ENCODE measurements at places on chromosomes 6 and 20. TPM values are rescaled to one million over a fixed set of nuclear protein-coding genes. Genes with fewer than 3 reads are reported as not detected.

The TFAP2B gene
- 0.46 TPM for total RNA-seq

- DNase-seq, result no peak
- H3K27ac ChIP-seq, result no peak overlapping the region
- no peaks in the 10 kb centered on the region for H3K27me3 ChIP-seq
- H3K36me3 ChIP-seq, result no peaks in the 10 kb centered on the region
- no peaks in the 10 kb centered on the region for H3K4me1 ChIP-seq
These were observed 386.8 kb upstream of the JAG1 start for GRCh38 chr20:11060423-11061185.

DNA sequence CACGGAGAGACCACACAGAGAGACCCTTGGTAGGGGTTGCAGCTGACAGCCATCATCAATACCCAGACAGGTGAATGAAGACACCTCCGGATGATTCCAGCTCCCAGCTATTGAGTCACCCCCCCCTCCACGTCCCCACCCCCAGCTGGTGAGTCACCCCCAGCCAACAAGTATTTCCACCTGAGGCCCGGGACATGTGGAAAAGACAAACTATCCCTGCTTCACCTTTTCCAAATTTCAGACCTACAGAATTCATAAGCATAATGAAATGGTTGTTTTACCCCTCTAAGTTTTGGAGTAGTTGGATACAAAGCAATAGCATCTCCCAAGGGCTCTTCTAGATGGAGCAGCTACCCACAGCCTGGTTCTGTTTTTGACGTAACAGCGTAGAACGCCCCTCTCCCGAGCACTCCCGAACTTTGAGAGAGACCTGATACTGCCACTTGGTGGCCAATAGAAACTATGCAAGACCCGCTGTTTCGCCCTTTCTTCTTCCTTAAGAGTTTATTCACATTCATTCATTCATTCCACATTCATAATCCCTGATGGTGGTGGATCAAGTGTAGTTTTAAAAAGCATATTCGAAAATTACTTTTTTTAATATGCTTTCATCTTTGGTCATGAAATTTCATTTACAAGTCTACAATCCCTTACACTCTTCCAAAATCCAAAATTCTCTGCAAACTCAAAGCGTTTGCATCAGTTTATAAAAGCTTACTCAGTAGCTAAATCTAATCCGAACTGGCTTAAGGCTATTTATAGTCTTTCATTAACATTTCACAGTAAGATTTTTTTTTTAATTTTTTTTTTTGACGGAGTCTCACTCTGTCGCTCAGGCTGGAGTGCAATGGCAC lies 15.1 kb upstream of the PPP1R16B start:
- H3K4me3 ChIP-seq, result no peak overlapping the region
- H3K4me1 ChIP-seq, result no peaks in the 10 kb centered on the region
- H3K27me3 ChIP-seq, result no peaks in the 10 kb centered on the region
- DNase-seq, result peak; percentile 31
- H3K27ac ChIP-seq, result no peak overlapping the region

DNA sequence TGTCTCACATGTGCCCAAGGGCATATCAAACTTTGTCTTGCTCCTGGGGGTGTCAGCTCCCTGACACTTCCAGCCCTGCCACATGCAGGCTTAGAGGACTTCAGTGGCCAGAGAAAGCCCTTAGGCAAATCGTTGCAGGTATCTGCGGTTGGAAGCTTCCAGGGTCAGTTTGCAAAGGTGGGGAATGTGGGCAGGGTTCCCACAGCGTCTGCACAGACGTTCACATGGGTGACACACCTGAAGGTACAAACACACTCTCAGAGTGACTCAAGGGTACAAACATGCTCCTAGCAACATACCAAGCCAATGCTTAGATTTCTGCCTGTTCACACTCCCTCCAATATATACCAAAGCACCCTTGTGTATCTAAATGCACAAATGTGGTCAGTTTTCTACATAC lies 30.0 kb downstream of the VSTM2L start:
- DNase-seq, result no peak
- H3K27me3 ChIP-seq, result no peaks in the 10 kb centered on the region
- H3K36me3 ChIP-seq, result no peaks in the 10 kb centered on the region
- H3K4me1 ChIP-seq, result no peaks in the 10 kb centered on the region

GRCh38 chr20:41014561-41015088 lies 14.0 kb upstream of the TOP1 start:
- H3K4me3 ChIP-seq, result no peak overlapping the region
- DNase-seq, result peak; percentile 38
- peak overlapping the region; percentile 45 for H3K27ac ChIP-seq
- peaks cover 20% of the 10 kb centered on the region for H3K4me1 ChIP-seq
- H3K27me3 ChIP-seq, result no peaks in the 10 kb centered on the region
- H3K36me3 ChIP-seq, result no peaks in the 10 kb centered on the region

Data from adrenal gland (tissue), 19 donors.